ENCODE measurements at places on chromosomes 2 and 18.

- DNase-seq = no peak
Observed at GRCh38 chr2:191049728-191050639, 36.0 kb upstream of the STAT1 start.

GRCh38 chr18:40380686-40381439, 1574.2 kb upstream of the PIK3C3 start:
- DNase-seq = peak; percentile 62

DNA sequence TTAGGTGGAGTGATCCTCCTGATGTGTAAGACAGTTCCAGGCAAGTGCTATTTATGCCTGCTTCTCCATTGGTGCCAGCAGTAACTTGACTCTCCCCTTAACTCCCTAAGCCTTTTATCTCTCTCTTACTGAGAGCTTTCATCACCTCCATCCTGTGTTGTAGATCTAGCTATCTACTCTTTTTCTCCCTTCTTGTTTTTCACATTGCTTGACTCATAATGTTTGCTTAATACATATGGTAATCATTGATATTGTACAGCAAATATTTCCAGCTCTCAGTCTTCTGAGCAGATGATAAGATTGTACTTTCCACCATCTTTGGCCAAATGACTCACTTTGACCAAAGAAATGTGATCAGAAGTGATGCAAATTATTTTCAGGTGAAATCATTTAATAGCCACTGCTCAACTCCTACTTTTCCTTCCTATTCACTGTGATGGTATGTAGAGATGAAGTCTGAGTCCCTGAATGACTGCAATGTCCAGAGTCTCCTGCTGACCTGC, 165.0 kb downstream of the PLCL1 start:
- peak; percentile 15 for DNase-seq

- no peak for DNase-seq
Observed at GRCh38 chr18:3260995-3261372, 949 bp upstream of the MYL12B start.

DNA sequence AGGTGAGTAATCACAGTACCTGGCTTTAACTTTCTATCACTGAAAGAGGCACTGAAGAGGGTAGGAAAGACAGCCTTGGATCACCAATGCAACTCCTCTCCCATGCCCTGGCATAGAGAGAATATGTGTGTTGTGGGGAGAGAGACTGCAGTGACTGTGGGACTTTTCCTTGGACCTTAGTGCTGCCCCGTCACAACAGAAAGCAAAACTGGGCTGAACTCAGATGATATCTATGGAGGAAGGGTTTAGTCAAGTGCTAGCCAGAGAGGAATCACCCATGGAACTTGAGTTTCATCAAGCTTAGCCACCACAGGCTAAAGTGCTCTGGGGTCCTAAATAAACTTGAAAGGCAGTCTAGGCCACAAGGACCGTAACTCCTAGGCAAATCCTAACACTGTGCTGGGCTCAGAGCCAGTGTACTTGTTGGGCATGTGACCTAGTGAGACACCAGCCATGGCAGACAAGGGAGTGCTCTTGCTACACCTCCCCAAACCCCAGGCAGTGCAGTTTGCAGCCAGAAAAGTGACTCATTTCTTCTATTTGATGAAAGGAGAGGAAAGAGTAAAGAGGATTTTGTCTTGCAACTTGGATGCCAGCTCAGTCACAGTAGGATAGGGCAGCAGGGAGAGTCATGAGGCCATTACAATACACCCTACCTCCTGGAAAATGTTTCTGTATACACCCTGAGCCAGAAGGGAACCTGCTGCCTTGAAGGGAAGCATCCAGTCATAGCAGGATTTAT, 105.8 kb upstream of the SPOPL start:
- peak; percentile 94 for DNase-seq

DNA sequence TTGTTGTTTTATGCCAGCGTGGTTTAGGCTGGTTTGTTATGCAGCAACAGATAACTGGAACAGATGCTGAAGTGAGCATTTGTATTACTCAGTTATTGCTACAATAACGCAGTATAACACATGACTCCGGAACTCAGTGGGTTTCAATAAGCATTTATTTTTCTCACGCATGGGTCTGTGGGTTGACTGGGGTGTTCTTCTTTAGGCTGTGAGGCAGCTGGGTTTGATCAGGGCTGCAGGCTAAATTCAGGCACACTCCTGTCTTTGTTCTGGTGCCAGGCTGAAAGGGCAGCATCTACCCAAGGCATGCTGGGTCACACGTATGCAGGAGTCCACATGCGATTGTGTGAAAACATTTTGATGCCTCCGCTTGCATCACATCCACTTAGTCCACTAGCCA, 3.8 kb upstream of the SLC1A4 start:
- no peak for DNase-seq

GRCh38 chr18:55079481-55080355, 120.5 kb upstream of the CCDC68 start:
- DNase-seq = no peak

- no peak for DNase-seq
Observed at GRCh38 chr2:1736045-1736444, 8.3 kb downstream of the PXDN start.

GRCh38 chr18:5538544-5538943, 5.3 kb downstream of the EPB41L3 start:
- no peak for DNase-seq
